Bronchus fibroblast of lung (primary cell): ENCODE measurements at places on chromosomes 16 and 17. TPM values are rescaled to one million over a fixed set of nuclear protein-coding genes. Genes with fewer than 3 reads are reported as not detected.

ASIC2 gene
- total RNA-seq = 0.34 and 0.45 TPM in 2 replicates

RHBDF2 gene
- total RNA-seq = 12.1 and 12.8 TPM in 2 replicates

BAIAP3 gene
- 0.50 and 0.74 TPM in 2 replicates for total RNA-seq

IL17C gene
- not detected in 2 replicates for total RNA-seq

SP2 gene
- 3.4 TPM in 2 replicates for total RNA-seq

PPP4C gene
- 123 and 132 TPM in 2 replicates for total RNA-seq

ATMIN gene
- 18.7 and 21.4 TPM in 2 replicates for total RNA-seq

SDR42E2 gene
- not detected in 2 replicates for total RNA-seq
